ENCODE measurements at places on chromosomes 6 and 20.
A peak's percentile ranks its signal among the peaks of the same experiment; 100 is the strongest.

- no peak overlapping the region for H3K27ac ChIP-seq
- no peak overlapping the region for H3K4me3 ChIP-seq
- DNase-seq = no peak
- no peaks in the 10 kb centered on the region for H3K4me1 ChIP-seq
Observed at GRCh38 chr6:161141173-161141572, 132.7 kb downstream of the AGPAT4 start.

- no peak overlapping the region for H3K4me3 ChIP-seq
- no peak overlapping the region for H3K27ac ChIP-seq
- peaks cover 8% of the 10 kb centered on the region for H3K27me3 ChIP-seq
- DNase-seq = no peak
Observed at GRCh38 chr20:10180651-10181235, 37.9 kb upstream of the SNAP25 start.

GRCh38 chr20:4167261-4168021 is 152.1 kb upstream of the RNF24 start:
- H3K36me3 ChIP-seq = no peaks in the 10 kb centered on the region
- H3K4me3 ChIP-seq = no peak overlapping the region
- peaks cover 18% of the 10 kb centered on the region for H3K4me1 ChIP-seq
- peaks cover under 1% of the 10 kb centered on the region for H3K27me3 ChIP-seq
- no peak overlapping the region for H3K27ac ChIP-seq

GRCh38 chr20:9270831-9271230 is 201.9 kb downstream of the PLCB4 start:
- H3K27me3 ChIP-seq = no peaks in the 10 kb centered on the region
- H3K36me3 ChIP-seq = no peaks in the 10 kb centered on the region
- H3K4me3 ChIP-seq = no peak overlapping the region
- no peak for DNase-seq

DNA sequence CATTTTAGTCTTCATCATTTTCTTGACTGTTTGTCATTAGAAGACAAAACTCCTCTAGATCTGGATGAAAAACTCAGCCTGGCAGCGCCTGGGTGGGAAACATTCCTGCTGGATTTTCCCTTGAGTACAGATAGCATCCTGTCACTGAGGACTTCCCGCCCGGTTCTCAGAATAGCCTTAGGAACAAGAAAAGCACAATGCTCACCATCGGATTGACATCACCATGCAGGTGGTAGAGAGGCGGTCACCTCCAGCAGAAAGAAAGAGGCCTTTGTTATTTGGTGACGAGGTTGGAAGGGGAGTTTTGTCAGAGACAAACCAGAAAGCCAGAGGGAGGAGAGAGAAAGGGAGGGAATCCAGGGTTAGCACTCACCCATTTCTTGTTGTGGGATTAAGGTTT is 39.8 kb downstream of the KIF25 start:
- no peak overlapping the region for H3K27ac ChIP-seq
- peaks cover 4% of the 10 kb centered on the region for H3K4me1 ChIP-seq

- H3K36me3 ChIP-seq = no peaks in the 10 kb centered on the region
- H3K27ac ChIP-seq = no peak overlapping the region
- peaks cover 29% of the 10 kb centered on the region for H3K27me3 ChIP-seq
- no peak overlapping the region for H3K4me3 ChIP-seq
- H3K4me1 ChIP-seq = peaks cover 8% of the 10 kb centered on the region
Observed at GRCh38 chr20:31857861-31858759, 12.2 kb downstream of the DUSP15 start.

GRCh38 chr6:115570331-115570730 is 490.4 kb downstream of the FRK start:
- no peaks in the 10 kb centered on the region for H3K27me3 ChIP-seq
- H3K36me3 ChIP-seq = no peaks in the 10 kb centered on the region
- no peaks in the 10 kb centered on the region for H3K4me1 ChIP-seq
- DNase-seq = no peak

GRCh38 chr20:48467622-48468021 is 360.2 kb downstream of the PREX1 start:
- DNase-seq = peak; percentile 44
- no peaks in the 10 kb centered on the region for H3K36me3 ChIP-seq
- H3K4me1 ChIP-seq = no peaks in the 10 kb centered on the region
- no peak overlapping the region for H3K4me3 ChIP-seq
- H3K27ac ChIP-seq = no peak overlapping the region

- H3K36me3 ChIP-seq = no peaks in the 10 kb centered on the region
- H3K4me1 ChIP-seq = no peaks in the 10 kb centered on the region
- peaks cover 18% of the 10 kb centered on the region for H3K27me3 ChIP-seq
- H3K27ac ChIP-seq = no peak overlapping the region
- H3K4me3 ChIP-seq = no peak overlapping the region
Observed at GRCh38 chr6:112384511-112384910, 37.4 kb downstream of the RFPL4B start.

- DNase-seq = no peak
- no peaks in the 10 kb centered on the region for H3K4me1 ChIP-seq
- H3K4me3 ChIP-seq = no peak overlapping the region
- no peak overlapping the region for H3K27ac ChIP-seq
- H3K27me3 ChIP-seq = peaks cover 33% of the 10 kb centered on the region
Observed at GRCh38 chr6:165659945-165660856, 2.8 kb downstream of the PDE10A start.

GRCh38 chr6:113011389-113011788 is 664.3 kb downstream of the RFPL4B start:
- no peaks in the 10 kb centered on the region for H3K4me1 ChIP-seq
- no peak overlapping the region for H3K4me3 ChIP-seq
- H3K36me3 ChIP-seq = no peaks in the 10 kb centered on the region
- H3K27ac ChIP-seq = no peak overlapping the region

DNA sequence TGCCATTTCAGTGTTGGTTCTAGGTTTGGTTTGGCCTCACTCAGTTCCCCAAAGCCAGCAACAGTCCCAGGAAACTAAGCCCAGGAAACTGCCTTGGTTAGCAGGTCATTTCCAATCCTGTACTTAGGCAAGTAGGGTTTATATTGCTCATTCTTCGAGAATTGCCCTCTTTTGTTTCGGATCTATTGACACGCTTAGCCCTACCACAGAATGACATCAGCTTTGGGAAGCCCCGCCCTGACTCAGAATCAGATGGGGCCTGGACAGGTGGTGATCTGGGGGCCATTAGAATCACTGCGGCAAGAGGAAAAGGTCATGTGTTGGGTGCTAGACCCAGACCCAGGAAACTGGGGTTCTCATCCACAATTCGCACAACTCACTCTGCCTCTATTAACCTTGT is 578.2 kb downstream of the QKI start:
- H3K4me1 ChIP-seq = no peaks in the 10 kb centered on the region
- H3K4me3 ChIP-seq = no peak overlapping the region
- H3K27me3 ChIP-seq = no peaks in the 10 kb centered on the region
- no peak for DNase-seq

GRCh38 chr6:133919362-133919761 is 30.4 kb downstream of the TCF21 start:
- H3K36me3 ChIP-seq = no peaks in the 10 kb centered on the region
- no peak overlapping the region for H3K27ac ChIP-seq
- H3K27me3 ChIP-seq = peaks cover 15% of the 10 kb centered on the region
- H3K4me3 ChIP-seq = no peak overlapping the region
- H3K4me1 ChIP-seq = peaks cover 3% of the 10 kb centered on the region

- no peak overlapping the region for H3K27ac ChIP-seq
- H3K36me3 ChIP-seq = peaks cover 4% of the 10 kb centered on the region
- H3K4me1 ChIP-seq = no peaks in the 10 kb centered on the region
- H3K27me3 ChIP-seq = peaks cover 2% of the 10 kb centered on the region
- no peak overlapping the region for H3K4me3 ChIP-seq
Observed at GRCh38 chr6:168007592-168008338, 10.3 kb downstream of the KIF25 start.

DNA sequence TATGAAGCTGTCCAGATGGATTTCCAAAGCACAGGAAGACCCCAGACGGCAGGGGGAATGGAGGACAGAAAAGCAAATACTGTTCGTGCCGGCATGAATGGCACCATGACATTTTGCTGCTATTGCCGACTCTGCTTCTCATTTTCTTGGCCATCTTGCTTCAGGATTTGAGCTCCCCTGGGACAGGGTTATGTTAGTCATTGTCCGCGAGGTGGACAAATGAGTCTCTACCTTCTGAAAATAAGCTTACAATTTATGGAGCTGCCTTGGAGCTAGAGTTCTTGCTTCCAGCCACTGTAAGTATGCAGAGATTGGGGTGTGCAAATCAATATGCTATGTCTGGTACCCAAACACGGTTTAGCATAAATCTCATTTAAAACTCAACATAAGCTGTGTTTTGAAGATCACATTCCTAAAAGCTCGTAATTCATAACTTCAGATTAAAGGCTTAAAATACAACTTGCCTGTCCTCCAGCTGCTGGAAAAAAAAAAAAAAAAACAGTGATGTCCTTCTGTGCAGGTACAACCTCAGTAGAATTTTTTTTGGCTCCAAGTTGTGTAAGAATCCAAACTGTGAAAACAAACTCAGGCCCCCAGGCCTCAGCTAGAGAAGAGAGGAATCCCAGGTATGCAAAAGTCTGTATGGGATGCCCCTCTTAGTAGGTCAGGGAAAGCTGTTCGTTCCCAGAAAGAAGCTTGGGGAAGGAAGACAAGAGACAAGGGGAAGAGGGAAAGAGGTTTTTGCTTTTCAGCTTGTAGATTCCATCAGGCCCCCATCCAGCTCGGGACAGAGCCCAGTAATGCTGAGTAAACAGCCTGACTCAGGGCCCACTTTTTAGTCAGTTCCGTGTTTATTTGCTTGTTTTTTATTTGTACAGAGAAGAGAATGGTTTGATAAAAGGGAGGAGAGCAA is 184.2 kb upstream of the FOXA2 start:
- no peaks in the 10 kb centered on the region for H3K36me3 ChIP-seq
- H3K4me3 ChIP-seq = no peak overlapping the region
- peaks cover 5% of the 10 kb centered on the region for H3K27me3 ChIP-seq
- no peak overlapping the region for H3K27ac ChIP-seq

DNA sequence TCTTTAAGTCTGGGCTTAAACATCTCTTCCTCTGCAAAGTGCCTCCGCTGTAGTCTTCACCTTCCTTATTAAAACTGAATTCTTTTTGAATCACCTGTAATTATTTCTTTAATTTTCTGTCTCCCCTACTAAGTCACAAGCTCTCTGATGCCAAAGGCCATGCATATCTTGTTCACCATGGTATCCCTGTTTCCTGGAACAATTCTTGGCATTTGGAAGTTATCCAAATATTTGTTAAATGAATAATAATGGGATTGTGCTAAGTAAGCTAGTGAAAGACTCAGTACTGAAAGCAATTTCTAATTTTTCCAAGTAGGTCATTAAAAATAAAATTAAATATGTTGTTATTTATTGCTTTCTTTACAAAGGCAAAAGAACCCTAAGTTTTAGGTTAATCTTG is 12.2 kb downstream of the SNAP91 start:
- peaks cover 6% of the 10 kb centered on the region for H3K27me3 ChIP-seq
- no peaks in the 10 kb centered on the region for H3K4me1 ChIP-seq
- no peak overlapping the region for H3K27ac ChIP-seq
- H3K4me3 ChIP-seq = no peak overlapping the region

DNA sequence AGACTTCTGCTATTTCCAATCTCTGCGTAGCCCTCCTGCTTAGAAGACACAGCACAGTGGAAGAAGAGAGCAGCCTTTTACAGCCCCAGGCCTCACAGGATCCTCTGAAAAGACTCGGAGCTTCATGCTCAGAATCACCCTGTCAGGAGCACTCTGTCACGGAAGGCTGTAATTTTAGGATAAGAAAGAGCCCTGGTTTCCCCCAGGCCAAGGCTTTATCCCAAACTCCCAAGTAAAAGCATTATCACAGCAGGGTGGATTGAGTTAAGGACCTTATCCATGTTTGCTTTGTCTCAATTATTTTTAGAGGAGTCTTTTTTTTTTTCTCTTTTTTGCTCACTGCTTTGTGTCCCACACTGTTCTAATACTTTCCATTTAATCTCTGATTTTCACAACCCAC is 39.2 kb downstream of the ANKS1A start:
- no peaks in the 10 kb centered on the region for H3K27me3 ChIP-seq
- no peak overlapping the region for H3K4me3 ChIP-seq
- DNase-seq = no peak

GRCh38 chr6:100472674-100473073 is 8.0 kb upstream of the SIM1 start:
- H3K27ac ChIP-seq = no peak overlapping the region
- peak; percentile 73 for DNase-seq
- H3K4me3 ChIP-seq = no peak overlapping the region
- H3K36me3 ChIP-seq = peaks cover 5% of the 10 kb centered on the region

- H3K27me3 ChIP-seq = peaks cover 14% of the 10 kb centered on the region
- no peak overlapping the region for H3K4me3 ChIP-seq
- H3K36me3 ChIP-seq = no peaks in the 10 kb centered on the region
- peaks cover 38% of the 10 kb centered on the region for H3K4me1 ChIP-seq
Observed at GRCh38 chr20:2745936-2746635, 53.5 kb downstream of the EBF4 start.

GRCh38 chr6:169097381-169097959 is 156.2 kb downstream of the THBS2 start:
- no peak overlapping the region for H3K27ac ChIP-seq
- no peaks in the 10 kb centered on the region for H3K4me1 ChIP-seq
- no peak for DNase-seq
- H3K27me3 ChIP-seq = peaks cover 15% of the 10 kb centered on the region

GRCh38 chr6:85096976-85097375 is 332.6 kb upstream of the TBX18 start:
- H3K36me3 ChIP-seq = no peaks in the 10 kb centered on the region
- no peaks in the 10 kb centered on the region for H3K27me3 ChIP-seq
- no peak for DNase-seq
- no peaks in the 10 kb centered on the region for H3K4me1 ChIP-seq

- peak; percentile 82 for DNase-seq
- H3K27me3 ChIP-seq = peaks cover 12% of the 10 kb centered on the region
- H3K36me3 ChIP-seq = no peaks in the 10 kb centered on the region
- peak overlapping the region; percentile 56 for H3K4me3 ChIP-seq
- H3K27ac ChIP-seq = peak overlapping the region; percentile 96
Observed at GRCh38 chr20:25237610-25238318, 10.1 kb upstream of the PYGB start.

- H3K4me3 ChIP-seq = no peak overlapping the region
- H3K27me3 ChIP-seq = no peaks in the 10 kb centered on the region
- peaks cover 4% of the 10 kb centered on the region for H3K4me1 ChIP-seq
- DNase-seq = peak; percentile 44
- H3K27ac ChIP-seq = no peak overlapping the region
Observed at GRCh38 chr6:126170978-126171382, 168.9 kb upstream of the CENPW start.

GRCh38 chr20:17896771-17897369 is 71.7 kb downstream of the SNX5 start:
- H3K27ac ChIP-seq = no peak overlapping the region
- no peak overlapping the region for H3K4me3 ChIP-seq
- no peaks in the 10 kb centered on the region for H3K36me3 ChIP-seq
- peaks cover 17% of the 10 kb centered on the region for H3K4me1 ChIP-seq
- H3K27me3 ChIP-seq = peaks cover 23% of the 10 kb centered on the region

Data from activated CD4-positive, alpha-beta T cell treated with anti-CD3 and anti-CD28 coated beads for 36 hours (primary cell).